ENCODE measurements at places on chromosomes 2 and 18. TPM values are rescaled to one million over a fixed set of nuclear protein-coding genes. Genes with fewer than 3 reads are reported as not detected.

DNA sequence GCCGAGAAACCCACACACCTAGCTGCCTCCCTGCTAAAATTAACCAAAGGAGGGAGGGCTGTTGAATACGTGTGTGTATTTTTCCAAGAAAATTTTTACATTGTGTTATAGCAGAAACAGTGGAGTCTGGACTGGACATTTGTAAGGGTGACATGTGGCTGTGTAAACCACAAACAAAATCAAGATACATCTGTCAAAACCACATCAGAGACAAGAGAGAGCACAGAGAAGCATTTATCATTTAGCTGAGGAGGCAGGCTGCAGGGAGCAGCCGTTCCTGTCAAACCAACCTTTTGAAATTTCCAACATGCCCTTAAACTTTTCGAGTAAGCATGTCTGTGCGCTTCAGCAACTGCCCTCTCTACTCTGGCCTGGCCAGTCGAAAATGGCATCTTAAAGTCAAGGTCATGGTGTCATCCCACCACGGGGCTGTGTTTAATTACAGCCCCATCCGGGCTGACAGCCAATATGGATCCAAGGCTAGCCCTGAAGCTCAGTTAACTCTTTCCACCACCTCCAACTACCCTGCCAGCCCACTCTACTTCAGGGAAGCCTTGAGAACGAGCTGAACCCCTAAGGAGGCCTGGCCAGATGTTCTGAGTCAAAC, 8.4 kb downstream of the BCL11A start:
- H3K27ac ChIP-seq: no peak overlapping the region
- no peak for DNase-seq
- no peaks in the 10 kb centered on the region for H3K27me3 ChIP-seq
- no peaks in the 10 kb centered on the region for H3K36me3 ChIP-seq

GRCh38 chr2:39696838-39697237, 31.1 kb downstream of the TMEM178A start:
- DNase-seq: no peak
- H3K36me3 ChIP-seq: no peaks in the 10 kb centered on the region
- H3K4me3 ChIP-seq: no peak overlapping the region
- H3K4me1 ChIP-seq: peaks cover 4% of the 10 kb centered on the region
- no peaks in the 10 kb centered on the region for H3K27me3 ChIP-seq
- H3K27ac ChIP-seq: no peak overlapping the region

DNA sequence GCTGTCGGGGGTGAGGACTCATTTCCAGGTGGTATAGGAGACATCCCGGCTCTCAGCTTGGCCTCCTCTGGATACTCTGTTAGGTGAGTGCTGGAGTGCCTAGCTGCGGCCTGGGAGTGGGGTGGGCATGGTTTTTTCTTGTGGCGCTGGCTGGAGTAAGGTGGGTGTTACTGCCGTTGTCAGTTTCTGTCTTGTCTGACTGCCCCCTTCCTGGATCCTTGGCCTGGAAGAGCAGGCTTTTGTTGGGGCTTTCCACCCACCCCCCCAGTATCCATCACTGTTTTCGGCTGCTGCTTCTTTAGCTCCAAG, 69.2 kb downstream of the DGKD start:
- H3K36me3 ChIP-seq: no peaks in the 10 kb centered on the region
- H3K4me1 ChIP-seq: peaks cover 10% of the 10 kb centered on the region
- H3K27me3 ChIP-seq: no peaks in the 10 kb centered on the region
- no peak overlapping the region for H3K27ac ChIP-seq

DNA sequence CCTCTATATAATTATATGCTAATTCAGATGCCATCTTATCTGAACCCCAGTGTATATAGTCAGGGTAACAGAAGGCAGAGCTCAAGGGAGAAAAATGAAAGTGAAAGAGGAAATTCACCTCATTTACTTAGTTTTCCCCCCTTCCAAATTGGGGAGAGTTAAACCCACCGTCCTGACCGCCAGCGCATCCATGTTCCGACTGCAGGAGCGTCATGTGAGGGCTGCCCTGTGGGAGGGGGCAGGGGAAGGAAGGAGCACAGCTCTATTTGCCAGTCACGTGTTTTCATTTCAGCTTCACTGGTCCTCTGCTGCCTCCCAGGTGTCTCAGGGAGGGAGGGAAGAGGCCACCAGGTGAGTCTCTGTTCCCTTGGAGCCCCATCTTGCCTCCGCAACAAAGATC, 13.2 kb downstream of the CNNM4 start:
- DNase-seq: no peak
- peaks cover 4% of the 10 kb centered on the region for H3K4me1 ChIP-seq
- H3K36me3 ChIP-seq: no peaks in the 10 kb centered on the region
- no peaks in the 10 kb centered on the region for H3K27me3 ChIP-seq
- H3K27ac ChIP-seq: no peak overlapping the region
- H3K4me3 ChIP-seq: peak overlapping the region; percentile 68

DNA sequence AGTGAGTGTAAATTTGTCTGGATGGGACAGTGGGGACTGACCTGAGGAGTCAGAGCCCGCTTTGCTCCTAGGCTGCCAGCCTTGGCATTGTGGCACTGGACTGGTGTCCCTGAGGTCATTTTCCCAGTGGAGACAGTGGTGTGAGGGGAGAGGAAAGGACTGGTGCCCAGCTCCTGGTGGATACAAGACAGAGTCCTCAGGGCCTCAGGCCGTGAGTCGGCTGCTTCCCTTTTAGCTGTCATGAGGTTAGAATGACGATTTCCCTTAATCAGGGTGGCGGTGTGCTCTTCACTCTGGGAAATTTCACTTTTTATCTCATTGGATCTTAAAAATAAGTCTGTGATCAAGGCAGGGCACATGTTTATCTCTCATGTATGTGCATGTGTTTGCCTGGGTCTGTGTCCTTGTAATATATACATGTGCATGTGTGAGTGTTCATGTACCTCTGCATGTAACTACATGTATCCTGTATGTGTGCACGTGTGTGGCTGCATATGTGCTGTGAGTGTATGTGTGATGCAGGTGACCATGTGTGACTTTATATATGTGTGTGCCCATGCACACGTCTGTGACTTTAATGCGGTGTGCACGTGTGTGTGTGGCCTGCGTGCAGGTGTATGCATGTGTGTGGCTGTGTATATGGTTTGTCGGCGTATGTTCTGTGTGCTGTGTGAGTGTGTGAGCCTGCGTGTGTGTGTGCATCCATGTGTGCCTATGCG, 55.7 kb downstream of the GLI2 start:
- H3K27me3 ChIP-seq: no peaks in the 10 kb centered on the region
- no peaks in the 10 kb centered on the region for H3K4me1 ChIP-seq
- no peaks in the 10 kb centered on the region for H3K36me3 ChIP-seq
- no peak for DNase-seq
- no peak overlapping the region for H3K4me3 ChIP-seq

- no peak overlapping the region for H3K4me3 ChIP-seq
- H3K27ac ChIP-seq: no peak overlapping the region
- H3K36me3 ChIP-seq: no peaks in the 10 kb centered on the region
- H3K27me3 ChIP-seq: no peaks in the 10 kb centered on the region
- no peak for DNase-seq
Observed at GRCh38 chr2:157427003-157427921, 16.6 kb downstream of the CYTIP start.

DNA sequence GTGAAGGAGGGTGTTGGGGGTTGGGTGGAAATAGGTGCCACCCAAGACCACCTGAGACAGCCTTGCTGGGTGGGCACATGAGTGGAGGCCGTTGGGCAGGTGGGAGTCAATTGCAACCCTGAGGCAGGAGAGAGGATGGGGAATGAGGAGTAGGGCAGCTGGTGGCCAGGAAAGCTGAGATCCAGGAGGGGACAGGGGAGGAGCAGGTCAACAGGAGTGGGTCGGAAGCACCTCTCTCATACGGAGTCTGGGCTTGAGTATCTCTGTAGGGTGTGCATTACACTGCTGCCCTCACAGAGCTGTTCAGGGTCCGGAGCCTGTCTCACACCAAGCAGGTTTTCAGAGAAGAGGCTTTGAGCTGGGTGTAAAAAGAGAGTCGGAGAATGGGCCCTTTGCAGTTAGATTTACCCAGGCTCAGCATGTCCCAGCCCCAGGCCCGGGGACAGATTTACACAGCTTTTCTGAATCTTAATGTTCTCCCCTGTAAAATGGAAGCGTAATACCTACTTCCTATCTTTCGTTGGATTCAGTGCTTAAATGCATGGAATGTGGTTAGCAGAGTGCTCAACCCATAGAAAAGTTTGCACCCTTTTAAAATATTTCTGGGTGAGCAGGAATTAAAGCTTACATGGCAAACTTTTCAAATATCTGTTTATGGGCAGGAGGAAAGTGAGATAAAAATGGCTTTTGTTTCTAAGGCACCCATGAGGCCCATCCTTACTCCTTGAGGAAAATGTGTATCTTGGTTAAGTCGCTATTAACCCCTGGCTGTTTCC, 144.0 kb upstream of the MYCN start:
- no peaks in the 10 kb centered on the region for H3K4me1 ChIP-seq
- peak; percentile 54 for DNase-seq
- H3K4me3 ChIP-seq: no peak overlapping the region
- H3K27ac ChIP-seq: no peak overlapping the region

- H3K27me3 ChIP-seq: no peaks in the 10 kb centered on the region
- DNase-seq: no peak
- no peak overlapping the region for H3K27ac ChIP-seq
- no peak overlapping the region for H3K4me3 ChIP-seq
- H3K4me1 ChIP-seq: no peaks in the 10 kb centered on the region
- H3K36me3 ChIP-seq: no peaks in the 10 kb centered on the region
Observed at GRCh38 chr2:111194835-111195621, 74.3 kb downstream of the BCL2L11 start.

- no peaks in the 10 kb centered on the region for H3K36me3 ChIP-seq
- no peak for DNase-seq
- no peak overlapping the region for H3K27ac ChIP-seq
- H3K27me3 ChIP-seq: no peaks in the 10 kb centered on the region
- no peak overlapping the region for H3K4me3 ChIP-seq
Observed at GRCh38 chr2:221716426-221717303, 144.6 kb upstream of the EPHA4 start.

DNA sequence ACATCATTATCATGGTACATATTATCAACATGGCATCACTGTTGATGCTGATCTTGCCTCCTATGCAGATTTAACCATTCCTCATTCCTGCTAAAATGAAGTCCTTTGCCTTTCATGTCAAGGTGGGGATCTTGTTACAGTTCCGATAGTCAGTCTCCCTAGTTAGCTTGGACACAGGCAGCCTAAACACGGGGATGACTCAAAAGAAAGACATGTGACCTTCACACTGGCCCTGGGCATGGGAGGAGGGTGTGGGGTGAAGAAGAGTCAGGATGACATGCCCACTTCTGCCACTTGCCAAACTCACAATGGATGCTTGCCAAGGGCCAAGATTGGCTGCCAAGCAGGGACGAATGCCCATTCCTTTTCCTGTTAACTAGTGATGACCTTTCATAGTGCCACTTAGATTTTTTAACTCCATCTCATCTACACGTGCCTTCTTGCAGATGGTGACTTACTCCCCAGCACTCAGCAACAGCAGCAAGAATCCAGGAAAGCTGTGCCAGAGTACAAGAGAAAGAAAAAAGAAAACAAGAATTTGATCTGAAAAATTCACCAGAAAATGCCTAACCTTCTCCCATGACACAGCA, 13.9 kb upstream of the SLC1A4 start:
- no peaks in the 10 kb centered on the region for H3K27me3 ChIP-seq
- H3K27ac ChIP-seq: no peak overlapping the region
- DNase-seq: no peak
- H3K4me1 ChIP-seq: no peaks in the 10 kb centered on the region
- H3K36me3 ChIP-seq: no peaks in the 10 kb centered on the region

- H3K27me3 ChIP-seq: no peaks in the 10 kb centered on the region
- DNase-seq: no peak
- no peak overlapping the region for H3K4me3 ChIP-seq
- no peaks in the 10 kb centered on the region for H3K36me3 ChIP-seq
- no peak overlapping the region for H3K27ac ChIP-seq
Observed at GRCh38 chr2:60710707-60711106, 45.4 kb upstream of the PAPOLG start.

- no peak overlapping the region for H3K4me3 ChIP-seq
- H3K36me3 ChIP-seq: no peaks in the 10 kb centered on the region
- DNase-seq: no peak
- H3K27ac ChIP-seq: no peak overlapping the region
- H3K4me1 ChIP-seq: no peaks in the 10 kb centered on the region
Observed at GRCh38 chr18:23887493-23887892, 127.1 kb upstream of the TTC39C start.

- H3K36me3 ChIP-seq: no peaks in the 10 kb centered on the region
- H3K4me3 ChIP-seq: no peak overlapping the region
- H3K27me3 ChIP-seq: no peaks in the 10 kb centered on the region
- H3K27ac ChIP-seq: no peak overlapping the region
- peaks cover 5% of the 10 kb centered on the region for H3K4me1 ChIP-seq
Observed at GRCh38 chr2:34305587-34305986, 706.5 kb upstream of the FAM98A start.

DNA sequence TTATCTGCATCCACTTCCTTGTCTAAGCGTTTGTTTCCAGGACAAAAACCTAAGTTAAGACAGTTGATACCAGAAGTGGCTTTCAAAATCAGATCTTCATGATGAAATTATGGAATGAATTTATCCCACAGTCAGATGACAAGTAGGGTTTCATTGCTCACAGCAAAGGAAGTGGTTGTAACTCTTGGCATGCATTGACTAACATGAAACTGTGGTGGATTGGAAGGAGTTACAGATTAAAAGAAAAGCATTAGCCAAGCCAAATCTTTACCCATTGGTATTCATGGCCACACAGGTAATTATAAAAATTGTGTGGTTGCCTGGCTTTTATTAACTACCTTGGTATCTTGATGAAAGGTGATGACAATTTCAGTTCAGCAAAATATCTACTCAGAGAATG, 438.0 kb upstream of the NXPH2 start:
- H3K4me1 ChIP-seq: no peaks in the 10 kb centered on the region
- no peak overlapping the region for H3K27ac ChIP-seq
- DNase-seq: no peak

DNA sequence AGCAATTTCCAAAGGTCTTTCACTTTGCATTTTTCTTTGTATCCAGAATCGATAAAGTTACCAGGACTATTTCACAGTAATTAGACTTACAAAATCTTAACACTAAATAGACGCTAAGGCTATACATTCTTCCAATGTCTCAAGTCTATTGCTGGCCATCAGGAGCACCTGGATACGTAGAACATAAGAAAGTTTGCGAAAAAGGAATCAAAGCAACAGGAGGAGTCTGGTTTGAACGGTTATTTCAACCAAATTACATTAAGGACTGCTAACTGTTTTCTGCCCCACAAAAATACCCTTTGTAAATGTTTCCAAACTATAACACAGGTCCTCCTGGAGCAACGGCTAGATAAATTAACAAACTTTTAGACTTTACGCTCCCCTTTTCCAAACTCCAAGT, 1.4 kb upstream of the HNRNPA3 start:
- no peaks in the 10 kb centered on the region for H3K27me3 ChIP-seq
- H3K4me3 ChIP-seq: peak overlapping the region; percentile 76
- H3K27ac ChIP-seq: peak overlapping the region; percentile 100
- H3K4me1 ChIP-seq: peaks cover 8% of the 10 kb centered on the region

GRCh38 chr2:145184741-145185651, 665.1 kb upstream of the ZEB2 start:
- H3K4me3 ChIP-seq: no peak overlapping the region
- H3K27me3 ChIP-seq: no peaks in the 10 kb centered on the region
- H3K36me3 ChIP-seq: no peaks in the 10 kb centered on the region
- DNase-seq: no peak

Gene TOGARAM2
- 0.60 TPM for total RNA-seq

Gene ESPNL
- total RNA-seq: 2.7 TPM

Gene ZNF521
- 18.0 TPM for total RNA-seq

Gene COL5A2
- total RNA-seq: 12.3 TPM

Gene LCT
- not detected for total RNA-seq

Gene SERPINB12
- not detected for total RNA-seq

Gene PDE1A
- total RNA-seq: 70.5 TPM

Gene MEX3C
- total RNA-seq: 36.6 TPM

Data from kidney (tissue), 22 donors.